ENCODE measurements at places on chromosomes 7 and 10.

GRCh38 chr10:97823734-97824133 lies 25.9 kb upstream of the GOLGA7B start:
- no peak for DNase-seq

DNA sequence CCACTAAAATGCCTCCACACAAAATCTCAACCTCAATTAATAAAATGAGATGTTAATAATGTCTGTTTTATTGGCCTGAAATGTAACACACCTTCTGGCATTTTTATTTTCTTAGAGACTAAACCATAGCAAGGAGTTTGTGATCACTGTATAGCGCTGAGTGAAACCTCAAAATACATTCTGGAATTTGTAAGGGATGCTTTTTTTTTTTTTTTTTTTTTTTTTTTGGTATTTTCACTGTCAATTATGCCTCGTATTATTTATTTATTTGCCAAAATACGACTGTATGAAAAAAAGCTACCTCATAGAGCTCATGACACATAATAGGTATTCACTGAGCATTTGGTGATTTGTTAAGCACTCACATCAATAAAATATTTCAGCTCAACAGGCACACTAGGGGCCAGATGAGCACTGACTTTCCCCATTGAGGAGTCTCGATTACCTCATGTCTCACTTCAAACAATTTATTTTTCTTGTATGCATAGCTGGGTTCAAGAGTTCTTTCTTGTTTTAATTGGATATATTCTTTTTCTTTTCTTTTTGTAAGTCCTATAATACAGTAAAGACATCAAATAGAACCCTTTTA lies 36.5 kb downstream of the SEMA3C start:
- no peak for DNase-seq

- no peak for DNase-seq
Observed at GRCh38 chr7:69968969-69969556, 370.8 kb downstream of the AUTS2 start.

DNA sequence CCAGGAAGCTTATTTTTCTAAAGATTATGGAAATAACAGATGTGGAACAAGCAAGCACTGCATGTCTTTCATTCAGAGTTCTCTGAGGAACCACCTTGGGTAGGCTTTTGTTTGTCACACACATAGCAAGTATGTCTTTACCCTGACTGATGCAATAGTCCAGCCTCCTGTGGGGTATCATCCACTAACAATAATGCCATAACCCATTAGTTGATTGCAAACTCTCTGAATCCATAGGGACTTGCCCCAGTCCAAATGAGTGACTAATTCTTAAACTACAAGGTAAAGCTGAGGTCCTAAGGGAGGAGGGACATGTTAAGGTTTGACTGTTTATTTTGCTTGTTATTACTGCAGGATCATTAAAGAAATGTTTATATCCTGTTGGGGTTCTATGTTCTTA lies 151.4 kb upstream of the PRPS1L1 start:
- no peak for DNase-seq

- DNase-seq: peak; percentile 45
Observed at GRCh38 chr7:158655931-158656441, 48.6 kb downstream of the NCAPG2 start.

- DNase-seq: no peak
Observed at GRCh38 chr7:95840953-95841950, 68.9 kb downstream of the DYNC1I1 start.

DNA sequence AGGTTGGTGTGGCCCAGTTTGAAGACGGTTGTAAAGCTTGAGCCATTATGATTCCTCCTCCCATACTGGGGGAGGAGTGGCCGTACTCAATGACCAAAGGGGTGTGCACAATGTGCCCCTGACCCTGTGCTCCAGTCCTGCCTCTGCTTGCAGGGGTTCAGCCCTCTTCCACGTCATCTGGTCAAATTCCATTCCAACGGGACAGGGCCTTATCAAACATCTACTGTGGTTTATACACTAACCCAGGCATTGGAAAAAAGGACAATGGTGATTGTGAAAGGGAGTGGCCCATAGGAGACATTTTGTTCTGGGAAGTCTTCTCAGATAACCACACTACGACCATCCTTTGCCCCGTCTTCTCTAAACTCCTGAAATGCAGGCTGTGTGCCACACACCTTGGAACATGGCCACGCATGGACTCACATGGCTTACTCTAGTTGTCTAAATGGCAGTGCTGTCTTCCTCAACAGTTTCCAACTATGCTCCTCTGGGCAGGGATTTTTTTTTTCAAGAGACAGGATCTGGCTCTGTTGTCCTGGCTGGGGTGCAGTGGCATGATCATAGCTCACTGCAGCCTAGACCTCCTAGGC lies 103.0 kb downstream of the JCAD start:
- DNase-seq: no peak

Data from stimulated activated CD4-positive, alpha-beta T cell treated with anti-CD3 and anti-CD28 coated beads, Interleukin-2, amount 100 ng/mL, for 48 hours (primary cell).